ENCODE measurements at places on chromosomes 13 and 19. TPM values are rescaled to one million over a fixed set of nuclear protein-coding genes. Genes with fewer than 3 reads are reported as not detected.

Gene BRME1
- total RNA-seq = 0.42 TPM

Gene PIP5K1C
- 73.2 TPM for total RNA-seq

Gene ACP5
- total RNA-seq = 10.8 TPM

Gene C19orf85
- total RNA-seq = not detected

Gene SIGLEC5
- 1.2 TPM for total RNA-seq

Gene SPIB
- not detected for total RNA-seq

Gene SLC5A5
- total RNA-seq = not detected

Gene CEACAM3
- total RNA-seq = not detected

Gene GIPC3
- 4.7 TPM for total RNA-seq

Gene KLC3
- total RNA-seq = not detected

Gene NLRP7
- total RNA-seq = not detected

Gene GNG7
- total RNA-seq = 18.8 TPM

Gene TSEN34
- total RNA-seq = 103 TPM

Gene PALM3
- 0.42 TPM for total RNA-seq

Gene CGB8
- total RNA-seq = not detected

Gene NOP53
- 449 TPM for total RNA-seq

Gene SLC17A7
- total RNA-seq = 0.99 TPM

Gene SKA3
- total RNA-seq = 0.83 TPM

Gene SLAIN1
- 12.3 TPM for total RNA-seq

Gene MATK
- 0.13 TPM for total RNA-seq

Gene CEACAM16
- not detected for total RNA-seq

Gene ZNF549
- total RNA-seq = 6.7 TPM

Gene POU4F1
- total RNA-seq = not detected

Gene NCR1
- 0.33 TPM for total RNA-seq

Gene CACNG6
- not detected for total RNA-seq

Gene RASAL3
- 2.5 TPM for total RNA-seq

Gene TMPRSS9
- total RNA-seq = not detected

Gene GGN
- total RNA-seq = 0.91 TPM
